ENCODE measurements at places on chromosomes 4 and X.

DNA sequence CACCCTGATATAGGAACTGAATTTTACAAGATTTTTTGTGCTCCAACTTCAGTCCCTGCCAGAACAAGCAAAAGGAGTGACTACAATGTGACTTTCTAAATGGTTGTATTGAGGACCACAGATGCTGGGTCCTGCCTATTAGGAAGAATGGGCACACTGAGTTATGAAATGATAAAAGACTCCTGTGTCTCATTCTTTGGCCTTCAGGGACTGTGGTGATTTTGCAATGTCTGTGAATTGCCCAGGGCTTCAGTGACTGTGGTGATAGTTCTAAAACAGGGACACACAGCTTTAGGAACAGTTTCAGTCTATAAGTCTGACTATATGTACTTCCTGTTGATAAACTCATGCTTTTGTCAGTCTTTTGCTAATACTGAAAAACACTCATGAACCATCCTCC, 210.2 kb downstream of the DMD start:
- no peak for DNase-seq

DNA sequence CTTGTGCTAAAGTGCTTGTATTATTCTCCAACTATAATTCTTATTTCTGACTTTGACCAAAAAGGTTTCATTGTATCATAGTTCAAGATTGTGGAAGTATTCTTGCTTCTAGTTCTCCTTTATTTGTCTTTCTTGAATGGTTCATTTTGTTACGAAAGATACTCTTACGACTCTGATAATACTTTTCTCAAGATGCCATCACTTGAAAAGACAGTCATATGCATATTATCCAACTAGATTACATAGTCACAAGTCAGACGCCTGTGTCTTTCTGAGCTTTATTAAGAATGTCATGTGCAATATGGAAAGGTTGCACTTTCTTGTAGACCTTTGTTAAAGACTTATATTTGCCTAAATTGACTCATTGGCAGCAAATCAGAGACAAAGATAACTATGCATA, 71.4 kb upstream of the HPGD start:
- DNase-seq: no peak

GRCh38 chrX:128699716-128700285, 647.6 kb upstream of the ACTRT1 start:
- DNase-seq: no peak

DNA sequence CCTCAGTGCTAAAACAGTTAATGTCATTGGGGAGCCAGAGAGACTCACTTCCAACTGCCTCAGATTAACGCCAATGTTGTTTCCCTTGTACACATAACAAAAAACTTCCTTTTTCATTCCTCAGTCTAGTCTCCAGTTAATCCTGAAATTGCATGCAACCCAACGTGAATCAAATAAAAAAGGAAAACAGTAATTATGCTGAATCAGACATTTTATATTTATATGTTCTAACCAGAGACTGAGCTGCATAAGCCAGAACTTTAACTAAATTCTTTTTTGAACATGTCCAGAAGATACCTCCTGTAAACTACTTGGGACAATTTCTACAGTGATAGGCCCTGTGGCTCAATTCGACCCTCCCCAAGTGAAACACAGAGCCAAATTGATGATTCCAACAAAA, 4.7 kb downstream of the GPC4 start:
- DNase-seq: no peak

DNA sequence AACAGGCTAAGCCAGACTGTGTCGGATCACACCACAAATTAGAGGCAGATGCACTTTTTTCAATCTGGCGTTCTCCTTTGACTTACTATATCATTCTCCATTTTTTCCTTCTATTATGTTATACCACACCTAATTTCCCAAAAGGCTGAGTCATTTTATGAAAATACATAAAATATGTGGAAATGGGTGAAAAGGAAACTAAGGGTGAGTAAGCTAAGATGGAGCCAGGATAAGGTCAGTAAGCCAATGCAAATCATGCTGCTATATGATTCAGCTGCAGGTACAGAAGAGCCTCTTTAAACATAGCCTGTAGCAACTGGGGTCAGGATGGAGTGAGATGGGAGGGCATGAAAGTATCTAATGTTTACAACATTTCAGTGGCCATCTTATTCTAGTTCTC, 94.0 kb upstream of the TEX13A start:
- no peak for DNase-seq

DNA sequence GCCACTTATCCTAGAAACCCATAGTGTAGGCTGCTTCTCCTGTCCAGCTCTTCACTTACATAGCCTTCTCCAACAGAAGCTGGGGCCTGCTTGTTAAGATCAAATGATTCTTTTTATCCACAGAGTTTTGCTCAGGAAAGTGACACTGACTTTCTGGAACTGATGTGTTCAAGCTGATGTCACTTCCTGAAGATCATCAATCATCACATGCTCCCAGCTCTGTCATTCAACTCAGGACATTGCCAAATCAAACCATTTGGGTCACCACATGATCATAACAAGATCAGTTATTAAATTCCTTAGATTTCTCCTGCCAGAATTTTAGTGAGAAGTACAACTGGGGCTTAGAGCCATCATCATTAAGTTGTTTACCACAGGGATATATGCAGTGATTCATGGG, 39.4 kb downstream of the GLRA3 start:
- no peak for DNase-seq

DNA sequence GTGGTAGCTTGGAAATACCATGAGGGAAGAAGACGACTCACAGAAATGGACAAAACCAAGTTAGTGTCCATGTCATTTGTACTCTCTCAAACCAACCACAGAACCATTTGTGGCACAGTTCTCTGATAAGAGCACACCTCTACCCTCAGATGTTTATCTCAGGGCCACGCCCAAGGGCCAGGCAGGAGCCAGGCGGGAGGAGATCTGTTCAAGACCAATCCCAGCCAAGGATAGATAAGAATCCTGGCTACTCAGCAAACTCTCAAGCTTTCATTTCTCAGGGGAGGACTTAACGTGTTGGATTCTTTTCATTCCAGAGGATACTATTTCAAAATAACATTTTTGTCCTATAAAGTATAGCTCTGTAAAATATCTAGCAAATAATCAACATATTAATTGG, 95.0 kb downstream of the NYX start:
- DNase-seq: no peak

DNA sequence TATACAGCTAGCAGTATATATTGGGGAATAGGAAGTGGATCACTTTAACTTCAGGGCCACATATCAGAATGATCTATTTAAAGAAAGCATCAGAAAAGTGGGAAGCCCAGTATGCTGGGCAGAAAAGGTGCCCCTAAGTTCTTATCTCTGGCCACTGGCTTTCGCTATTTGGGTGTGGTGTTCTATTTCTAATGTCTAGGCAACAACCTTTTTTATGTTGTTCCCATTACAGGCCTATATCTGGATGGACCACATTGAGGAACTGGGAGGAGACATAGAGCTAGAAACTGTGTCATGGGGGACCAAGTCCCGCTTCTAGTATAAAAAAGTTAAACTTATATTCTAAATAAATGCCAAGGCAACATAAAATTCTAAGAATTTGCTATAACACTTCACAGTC, 935.6 kb downstream of the PDHA2 start:
- DNase-seq: no peak

DNA sequence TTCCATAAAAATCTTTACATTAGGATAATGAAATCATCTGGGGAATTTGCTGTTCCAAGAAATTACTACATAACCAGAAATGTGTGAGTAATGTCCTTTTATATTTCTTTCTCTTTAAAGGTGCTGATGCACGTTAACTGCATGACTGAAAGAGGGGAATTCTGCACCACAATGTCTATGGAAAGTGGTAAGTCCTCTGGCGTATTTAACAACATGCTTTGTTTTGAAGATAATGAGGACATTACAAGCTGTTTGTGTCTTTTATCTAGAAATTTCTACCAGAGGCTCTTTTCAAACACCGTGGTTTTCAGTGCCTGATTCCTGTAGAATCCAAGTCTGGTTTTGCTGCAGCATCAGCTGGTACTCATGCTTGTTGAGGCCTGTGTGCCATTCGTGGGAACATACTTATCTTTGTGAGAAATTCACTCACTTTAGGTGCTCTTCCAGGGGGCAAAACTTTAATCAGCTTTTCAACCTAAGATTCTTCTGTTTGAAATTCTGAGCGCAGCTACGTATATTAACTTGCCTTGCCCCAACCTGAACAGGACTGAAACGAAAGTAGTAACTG, 257.2 kb downstream of the PDHA2 start:
- no peak for DNase-seq

- peak; percentile 73 for DNase-seq
These were observed at the start of gene HHIP for GRCh38 chr4:144645631-144646522. Gene HHIP, plus strand, starts transcription at chr4:144646156. Its CDS starts 520 bp downstream, at chr4:144646676.

- no peak for DNase-seq
These were observed 123.5 kb downstream of the CAMK2D start for GRCh38 chr4:113637823-113638561.

GRCh38 chr4:7511525-7511924, 76.8 kb upstream of the PSAPL1 start:
- no peak for DNase-seq

DNA sequence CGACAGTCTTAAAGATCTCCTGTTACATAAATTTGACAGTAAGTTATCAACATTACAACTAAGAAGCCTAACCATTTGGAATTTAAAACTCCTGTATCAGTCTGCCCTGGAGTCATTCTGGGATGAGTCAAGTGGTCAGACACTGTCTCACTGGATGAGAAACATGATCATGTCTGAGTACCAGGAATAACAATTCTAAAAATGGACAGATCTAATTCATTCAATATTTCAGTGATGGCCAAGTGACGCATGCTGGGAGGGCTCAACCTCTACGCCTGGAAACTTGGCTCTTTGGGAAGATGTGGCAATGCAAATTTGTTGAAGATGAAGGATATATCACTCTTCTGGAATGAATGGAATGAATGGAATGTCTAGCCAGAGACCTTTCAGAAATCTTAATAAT, 1427.2 kb downstream of the STIM2 start:
- peak; percentile 8 for DNase-seq

- DNase-seq: no peak
These were observed 9.8 kb upstream of the CISD2 start for GRCh38 chr4:102858828-102859464.

DNA sequence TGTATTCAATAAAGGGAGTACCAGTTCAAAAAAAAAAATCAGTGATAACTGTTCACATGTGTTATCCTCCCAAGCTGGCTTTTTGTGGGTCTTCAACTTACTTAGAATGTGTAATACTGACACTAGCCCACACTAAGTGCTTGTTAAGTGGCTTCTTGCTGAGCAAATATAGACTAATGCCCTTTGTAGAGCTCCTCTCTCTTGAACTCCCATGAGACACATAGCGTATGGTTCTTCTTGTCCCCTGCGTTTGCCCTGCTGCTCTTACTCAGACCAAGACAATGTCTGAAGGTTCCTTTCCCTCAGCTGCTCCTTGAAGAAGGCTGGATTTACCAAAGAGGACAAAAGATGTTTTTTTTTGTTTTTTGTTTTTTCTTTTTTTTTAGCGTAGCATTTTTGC, 110.9 kb downstream of the FRAS1 start:
- DNase-seq: no peak

GRCh38 chr4:38328989-38329729, 334.8 kb upstream of the KLF3 start:
- DNase-seq: no peak

DNA sequence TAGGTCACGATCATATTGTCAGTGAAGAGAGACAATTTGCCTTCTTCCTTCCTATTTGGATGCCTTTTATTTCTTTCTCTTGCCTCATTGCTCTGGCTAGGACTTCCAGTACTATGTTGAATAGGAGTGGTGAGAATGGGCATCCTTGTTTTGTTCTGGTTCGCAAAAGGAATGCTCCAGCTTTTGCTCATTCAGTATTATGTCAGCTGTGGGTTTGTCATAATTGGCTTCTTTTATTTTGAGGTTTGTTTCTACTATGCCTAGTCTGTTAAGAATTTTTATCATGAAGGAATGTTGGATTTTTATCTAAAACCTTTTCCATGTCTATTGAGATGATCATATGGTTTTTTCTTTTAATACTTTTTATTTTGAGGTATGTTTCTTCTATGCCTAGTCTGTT, 152.3 kb upstream of the MAD2L1 start:
- DNase-seq: no peak

GRCh38 chrX:123155327-123155726, 28.8 kb upstream of the GRIA3 start:
- no peak for DNase-seq

- no peak for DNase-seq
These were observed 4.3 kb downstream of the AKAP17A start for GRCh38 chrX:1595711-1596060.

GRCh38 chrX:47674776-47675175, 15.8 kb upstream of the UXT start:
- DNase-seq: no peak

DNA sequence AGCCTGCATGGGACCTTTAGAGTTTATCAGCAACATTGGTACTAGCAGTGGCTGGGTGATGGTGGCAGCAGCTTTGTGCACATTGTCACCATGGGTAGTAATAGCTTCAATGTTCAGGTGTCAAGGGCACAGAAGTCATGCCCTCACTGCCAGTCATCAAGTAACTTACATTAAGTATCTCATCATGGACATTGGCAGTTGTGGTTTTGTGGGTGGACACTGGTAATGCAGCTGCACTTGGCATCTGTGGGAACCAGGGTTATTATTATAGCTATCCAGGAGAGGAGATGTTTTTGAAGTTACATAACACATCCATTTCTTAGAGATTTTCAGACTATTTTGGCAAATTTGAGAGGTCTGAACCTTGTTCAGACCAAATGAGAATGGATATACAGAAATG, 243.2 kb upstream of the NOCT start:
- DNase-seq: no peak

- DNase-seq: no peak
These were observed 94.2 kb upstream of the MAP3K15 start for GRCh38 chrX:19609541-19609940.

DNA sequence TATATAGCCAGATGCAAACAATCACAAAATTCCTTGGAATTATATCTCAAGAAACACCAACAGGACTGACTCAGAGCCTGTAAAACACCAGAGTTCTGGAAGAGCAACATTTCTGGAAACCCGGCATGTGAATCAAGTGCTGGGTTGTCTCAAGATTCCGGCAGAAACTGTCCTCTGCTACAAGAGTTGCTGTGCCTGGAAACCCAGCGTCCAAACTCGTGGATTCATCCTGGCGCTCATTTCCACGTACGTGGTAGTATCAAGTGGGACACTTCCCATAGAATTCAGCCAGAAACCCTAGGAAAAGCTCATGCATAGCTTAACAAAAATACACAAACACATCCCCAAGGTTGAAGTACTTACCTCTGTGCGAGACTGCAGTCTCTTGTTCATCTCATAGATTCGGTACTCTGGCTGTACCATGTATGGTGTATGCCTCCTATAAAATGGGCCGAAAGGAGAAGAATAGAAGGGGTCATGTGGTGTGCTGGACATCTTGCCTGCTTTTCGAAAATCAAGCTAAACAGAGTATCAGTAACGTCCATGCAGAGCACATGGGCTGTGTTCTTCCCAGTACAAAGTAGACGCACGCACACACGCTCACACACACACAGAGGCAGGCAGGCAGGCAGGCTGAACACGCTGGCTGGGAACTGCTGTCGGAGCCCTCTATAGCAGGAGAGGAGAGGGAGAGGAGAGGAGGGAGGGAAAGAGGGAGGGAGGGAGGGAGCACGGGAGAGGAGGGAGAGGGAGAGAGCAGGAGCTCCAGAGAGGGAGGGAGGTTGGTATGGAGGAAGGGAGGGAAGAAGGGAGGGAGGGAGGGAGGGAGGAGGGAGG, at the start of gene LDB2:
Gene LDB2 (minus strand): TSS at position 655 of the 837 bp plus-strand sequence.
- peak; percentile 84 for DNase-seq

- DNase-seq: no peak
These were observed 20.8 kb downstream of the IRF2 start for GRCh38 chr4:184453365-184454160.
